ENCODE measurements at places on chromosomes 6 and 20. TPM values are rescaled to one million over a fixed set of nuclear protein-coding genes. Genes with fewer than 3 reads are reported as not detected.

GRCh38 chr6:71410164-71410566 is 121.6 kb downstream of the OGFRL1 start:
- peaks cover 96% of the 10 kb centered on the region for H3K4me1 ChIP-seq
- no peak overlapping the region for H3K4me3 ChIP-seq
- H3K27ac ChIP-seq, result peak overlapping the region; percentile 62
- H3K27me3 ChIP-seq, result peaks cover 2% of the 10 kb centered on the region
- peaks cover 65% of the 10 kb centered on the region for H3K36me3 ChIP-seq
- no peak for DNase-seq

DNA sequence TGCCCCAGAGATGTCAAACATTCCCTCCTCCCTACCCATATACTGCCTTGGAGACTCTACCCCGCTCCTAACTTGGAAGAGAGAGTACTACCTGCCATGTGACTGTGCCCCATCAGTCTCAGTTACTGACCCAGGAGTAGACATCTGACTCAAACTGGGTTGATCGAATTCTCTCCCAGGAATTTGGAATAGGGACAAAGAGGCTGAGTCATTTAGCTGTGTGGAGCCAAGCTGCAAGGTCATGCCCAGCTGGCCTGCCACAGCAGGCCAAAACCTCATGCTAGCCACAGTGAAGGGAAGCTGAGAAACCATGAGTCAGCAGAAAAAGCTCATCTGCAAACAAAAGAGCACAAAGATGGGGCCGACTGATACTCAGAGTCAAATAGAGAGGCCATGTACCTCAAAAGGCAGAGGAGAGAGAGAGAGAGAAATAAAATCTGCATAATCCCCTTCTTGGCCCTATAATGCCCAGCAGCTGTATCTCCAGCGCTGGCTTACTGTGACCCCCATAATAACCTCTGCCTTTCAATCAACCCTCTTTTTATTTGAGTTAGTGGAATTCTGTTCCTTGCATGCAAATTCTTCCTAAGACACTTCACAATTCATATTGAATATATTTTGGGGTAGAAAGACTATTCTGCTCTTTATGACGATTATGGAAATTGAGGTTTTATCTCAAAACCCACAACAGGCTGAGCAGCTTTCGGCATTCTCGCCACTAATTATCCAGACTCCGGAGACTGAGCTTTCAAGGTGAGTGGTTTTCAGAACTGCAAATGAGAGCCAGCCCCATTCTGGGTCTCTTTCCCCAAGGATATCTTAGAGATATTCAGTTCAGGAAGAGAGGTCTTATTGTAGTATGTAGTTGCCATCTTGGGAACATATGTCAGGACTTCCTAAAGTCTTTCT is 21.4 kb upstream of the AKIRIN2 start:
- 0 out of 2 replicates have a peak, but pooled peaks cover 4% of the 10 kb centered on the region for H3K36me3 ChIP-seq
- H3K27me3 ChIP-seq, result no peaks in the 10 kb centered on the region
- H3K4me3 ChIP-seq, result peak overlapping the region; percentile 76
- H3K4me1 ChIP-seq, result peaks cover 72% of the 10 kb centered on the region
- peak overlapping the region; percentile 88 for H3K27ac ChIP-seq
- DNase-seq, result peak; percentile 97

DNA sequence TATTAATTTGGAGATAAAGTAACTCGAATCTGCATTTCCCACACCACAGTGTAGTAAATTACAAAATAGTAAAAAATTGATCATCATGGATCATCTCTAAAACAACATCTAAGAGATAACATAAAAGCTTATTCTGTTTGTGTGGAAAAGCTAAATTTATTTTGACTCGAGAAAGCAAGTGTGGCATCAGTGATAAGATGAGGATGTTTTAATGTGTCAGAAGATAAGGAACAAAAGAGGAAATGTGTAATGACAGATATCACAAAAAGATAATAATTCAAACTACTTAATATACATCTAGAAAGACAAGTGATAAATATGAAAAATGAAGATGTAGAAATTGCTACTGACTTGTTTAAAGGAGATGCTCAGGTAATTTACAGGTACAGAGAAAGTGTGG is 74.1 kb downstream of the DNAH8 start:
- no peak overlapping the region for H3K27ac ChIP-seq
- DNase-seq, result no peak
- H3K4me1 ChIP-seq, result no peaks in the 10 kb centered on the region

DNA sequence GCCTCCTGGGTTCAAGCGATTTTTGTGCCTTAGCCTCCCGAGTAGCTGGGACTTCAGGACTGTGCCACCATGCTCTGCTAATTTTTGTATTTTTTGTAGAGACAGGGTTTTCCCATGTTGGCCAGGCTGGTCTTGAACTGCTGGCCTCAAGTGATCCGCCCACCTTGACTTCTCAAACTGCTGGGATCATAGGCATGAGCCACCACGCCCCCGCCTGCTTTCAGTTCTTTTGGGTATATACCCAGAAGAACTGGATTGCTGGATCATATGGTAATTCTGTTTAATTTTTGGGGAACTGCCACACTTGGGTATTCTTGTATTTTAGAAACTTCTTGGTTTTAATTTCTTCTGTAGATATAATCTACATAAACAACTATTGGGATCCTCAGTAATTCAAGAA is 17.0 kb downstream of the CDS2 start:
- H3K36me3 ChIP-seq, result 0 out of 2 replicates have a peak, but pooled peaks cover 4% of the 10 kb centered on the region
- no peak overlapping the region for H3K4me3 ChIP-seq
- H3K27me3 ChIP-seq, result no peaks in the 10 kb centered on the region
- H3K27ac ChIP-seq, result no peak overlapping the region

DNA sequence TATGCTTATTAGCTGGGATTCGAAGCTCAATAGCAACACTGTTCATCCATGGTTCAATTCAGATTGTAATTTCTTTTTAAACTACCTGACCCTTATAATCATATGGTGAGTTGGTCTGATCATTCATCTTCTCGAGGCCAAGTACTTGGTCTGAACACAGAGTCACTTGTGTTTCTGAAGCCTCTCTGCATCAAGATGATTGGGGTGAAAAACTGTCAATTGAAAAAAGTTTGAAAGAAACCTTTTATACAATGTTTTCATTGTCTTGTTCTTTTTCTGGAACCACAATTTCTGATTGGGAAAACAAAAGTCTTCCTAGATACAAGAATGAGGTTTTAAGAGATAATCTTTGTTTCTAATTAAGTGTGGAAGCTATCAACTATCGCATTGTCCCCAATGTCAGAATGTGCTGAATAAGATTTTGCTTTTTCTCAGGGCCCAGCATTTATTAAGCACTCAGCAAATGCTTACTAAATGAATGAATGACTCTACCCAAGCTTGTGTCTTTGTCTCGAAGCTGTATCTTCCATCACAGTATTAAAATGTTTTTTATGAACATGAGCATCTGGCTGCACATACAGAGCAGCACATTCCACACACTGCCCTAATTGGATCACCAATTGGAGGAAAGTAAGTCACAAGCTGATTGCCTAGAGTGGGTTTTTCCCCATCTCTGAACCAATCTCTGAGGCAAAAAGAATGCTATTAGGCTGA is 45.0 kb upstream of the MOXD1 start:
- peaks cover 54% of the 10 kb centered on the region for H3K4me1 ChIP-seq
- peaks cover 66% of the 10 kb centered on the region for H3K36me3 ChIP-seq
- H3K4me3 ChIP-seq, result peak overlapping the region; percentile 73

Gene YWHAB
- 264 TPM for total RNA-seq

Gene SIM1
- total RNA-seq, result 16.4 TPM

Gene MUCL3
- not detected for total RNA-seq

Gene COL21A1
- not detected for total RNA-seq

Gene SAMD5
- total RNA-seq, result not detected

Gene TREM1
- not detected for total RNA-seq

All from HFFc6 (cell line).